Fibroblast of lung (primary cell): ENCODE measurements at places on chromosomes 16 and 17. TPM values are rescaled to one million over a fixed set of nuclear protein-coding genes. Genes with fewer than 3 reads are reported as not detected.

GRCh38 chr16:49776085-49776595 lies 79.8 kb downstream of the ZNF423 start:
- no peaks in the 10 kb centered on the region for H3K4me1 ChIP-seq
- H3K27ac ChIP-seq, result no peak overlapping the region
- no peak for DNase-seq
- H3K4me3 ChIP-seq, result no peak overlapping the region
- no peaks in the 10 kb centered on the region for H3K36me3 ChIP-seq
- H3K27me3 ChIP-seq, result no peaks in the 10 kb centered on the region

GRCh38 chr17:75237100-75238014 lies 24.0 kb downstream of the GGA3 start:
- peaks cover 47% of the 10 kb centered on the region for H3K36me3 ChIP-seq
- H3K27ac ChIP-seq, result no peak overlapping the region
- no peaks in the 10 kb centered on the region for H3K27me3 ChIP-seq
- H3K4me1 ChIP-seq, result peaks cover 3% of the 10 kb centered on the region
- DNase-seq, result no peak
- H3K4me3 ChIP-seq, result no peak overlapping the region

DNA sequence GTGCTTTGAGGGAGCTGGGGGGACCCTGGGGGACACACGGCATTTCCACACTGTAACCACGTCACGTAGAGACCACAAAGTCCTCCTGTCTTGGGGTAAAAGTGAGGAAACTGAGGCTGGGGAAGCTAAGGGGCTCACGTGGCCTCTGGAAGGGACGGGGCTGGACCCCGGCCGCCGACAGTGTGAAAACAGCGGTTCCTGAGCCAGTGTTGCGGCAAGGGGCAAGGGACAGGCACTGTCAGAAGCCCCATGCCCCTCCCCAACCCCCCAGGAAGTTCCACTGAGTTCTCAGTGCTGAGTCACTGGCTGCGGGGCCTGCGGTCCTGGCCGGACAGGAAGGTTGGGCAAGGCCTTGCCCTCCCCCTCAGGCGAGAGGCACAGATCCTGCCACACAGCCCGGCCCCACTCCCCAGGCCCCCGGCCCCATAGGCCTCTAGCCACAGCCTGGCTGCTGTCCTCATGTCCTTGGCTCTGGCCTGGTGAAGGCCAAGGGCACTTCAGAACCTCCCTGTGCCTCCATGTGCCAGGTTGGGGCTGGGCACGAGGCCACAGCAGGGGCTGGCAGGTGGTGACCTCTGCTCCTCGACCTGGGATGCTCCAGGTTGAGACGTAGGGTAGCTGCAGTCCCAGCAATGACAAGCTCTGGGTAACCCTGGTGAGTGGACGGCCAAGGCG lies 5.0 kb upstream of the CCDC57 start:
- H3K27me3 ChIP-seq, result no peaks in the 10 kb centered on the region
- peak; percentile 86 for DNase-seq
- peaks cover 25% of the 10 kb centered on the region for H3K4me1 ChIP-seq
- H3K4me3 ChIP-seq, result no peak overlapping the region

IKZF3 gene
- polyA plus RNA-seq, result 0.03 TPM in 1 of 2 replicates, not detected in the other

DNA sequence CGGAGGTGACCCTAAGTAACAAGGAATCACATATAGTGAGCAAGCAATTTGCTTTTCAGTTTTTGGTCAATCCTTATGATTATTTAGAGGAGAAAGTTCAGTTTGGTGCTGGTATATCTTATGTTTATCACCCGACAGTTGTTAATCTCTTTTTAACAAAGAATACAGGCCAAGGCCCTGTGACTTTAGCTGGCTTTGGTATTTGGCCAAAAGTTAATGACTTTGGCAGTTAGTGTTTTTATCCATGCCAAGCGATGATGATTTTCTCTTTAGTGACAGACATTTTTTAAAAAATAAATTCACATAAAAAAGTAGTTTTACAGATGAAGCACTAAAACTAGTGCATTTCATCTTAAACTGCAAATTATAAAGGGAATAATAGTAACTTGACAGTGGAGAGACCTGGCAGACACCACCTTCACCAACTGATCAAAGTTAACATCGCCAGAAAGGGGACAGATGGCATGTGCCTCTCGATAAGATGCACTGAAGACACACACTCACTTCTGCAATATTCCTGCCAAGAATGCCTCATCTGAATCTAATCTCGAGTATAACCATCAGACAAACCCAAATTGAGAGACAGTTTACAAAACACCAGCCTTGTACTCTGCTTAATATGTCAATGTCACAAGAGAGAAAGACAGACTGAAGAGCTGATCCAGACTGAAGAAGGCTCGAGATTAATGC lies 6.9 kb downstream of the DEXI start:
- H3K27ac ChIP-seq, result no peak overlapping the region
- no peak for DNase-seq
- H3K4me1 ChIP-seq, result no peaks in the 10 kb centered on the region
- peaks cover 3% of the 10 kb centered on the region for H3K36me3 ChIP-seq
- no peaks in the 10 kb centered on the region for H3K27me3 ChIP-seq

DCTPP1 gene
- polyA plus RNA-seq, result 23.6 and 38.1 TPM in 2 replicates

RHBDL1 gene
- 0.76 and 1.4 TPM in 2 replicates for polyA plus RNA-seq

GRCh38 chr17:83008526-83008925 lies 70.9 kb upstream of the METRNL start:
- H3K36me3 ChIP-seq, result no peaks in the 10 kb centered on the region
- H3K27ac ChIP-seq, result no peak overlapping the region
- H3K4me1 ChIP-seq, result peaks cover 12% of the 10 kb centered on the region
- DNase-seq, result no peak
- no peaks in the 10 kb centered on the region for H3K27me3 ChIP-seq
- no peak overlapping the region for H3K4me3 ChIP-seq

DNA sequence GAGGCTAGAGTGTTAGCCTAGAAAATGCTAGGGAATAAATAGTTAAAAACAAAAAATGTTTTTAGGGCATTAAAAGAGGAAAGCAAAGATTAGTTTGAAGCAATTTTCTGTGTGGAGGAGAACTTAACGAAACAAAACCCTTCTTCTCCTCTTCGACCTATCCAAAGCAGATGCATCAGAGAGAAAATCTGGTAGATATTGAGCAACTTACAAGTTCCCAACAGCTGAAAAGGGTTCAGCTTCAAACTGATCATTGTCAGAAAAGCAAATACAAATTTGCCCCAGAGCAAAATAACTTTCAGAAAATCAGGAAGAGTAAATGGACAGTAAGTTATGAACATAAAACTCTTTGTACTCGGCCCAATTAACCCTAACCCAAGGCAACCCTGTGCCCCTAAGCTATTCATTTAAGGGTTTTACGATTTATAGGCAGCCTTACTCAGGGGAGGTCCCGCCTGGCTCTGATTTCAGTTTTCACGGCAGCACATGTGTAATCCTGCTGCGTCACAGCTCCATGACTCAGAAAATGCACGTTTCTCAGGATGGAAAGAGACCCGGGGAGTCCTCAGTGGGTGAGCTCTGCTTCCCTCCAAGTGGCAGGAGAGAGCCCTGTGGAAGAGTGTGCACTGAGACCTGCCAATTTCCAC lies 405.7 kb upstream of the SALL1 start:
- DNase-seq, result peak; percentile 85
- no peaks in the 10 kb centered on the region for H3K4me1 ChIP-seq
- no peaks in the 10 kb centered on the region for H3K27me3 ChIP-seq
- H3K36me3 ChIP-seq, result no peaks in the 10 kb centered on the region
- H3K4me3 ChIP-seq, result no peak overlapping the region

DNA sequence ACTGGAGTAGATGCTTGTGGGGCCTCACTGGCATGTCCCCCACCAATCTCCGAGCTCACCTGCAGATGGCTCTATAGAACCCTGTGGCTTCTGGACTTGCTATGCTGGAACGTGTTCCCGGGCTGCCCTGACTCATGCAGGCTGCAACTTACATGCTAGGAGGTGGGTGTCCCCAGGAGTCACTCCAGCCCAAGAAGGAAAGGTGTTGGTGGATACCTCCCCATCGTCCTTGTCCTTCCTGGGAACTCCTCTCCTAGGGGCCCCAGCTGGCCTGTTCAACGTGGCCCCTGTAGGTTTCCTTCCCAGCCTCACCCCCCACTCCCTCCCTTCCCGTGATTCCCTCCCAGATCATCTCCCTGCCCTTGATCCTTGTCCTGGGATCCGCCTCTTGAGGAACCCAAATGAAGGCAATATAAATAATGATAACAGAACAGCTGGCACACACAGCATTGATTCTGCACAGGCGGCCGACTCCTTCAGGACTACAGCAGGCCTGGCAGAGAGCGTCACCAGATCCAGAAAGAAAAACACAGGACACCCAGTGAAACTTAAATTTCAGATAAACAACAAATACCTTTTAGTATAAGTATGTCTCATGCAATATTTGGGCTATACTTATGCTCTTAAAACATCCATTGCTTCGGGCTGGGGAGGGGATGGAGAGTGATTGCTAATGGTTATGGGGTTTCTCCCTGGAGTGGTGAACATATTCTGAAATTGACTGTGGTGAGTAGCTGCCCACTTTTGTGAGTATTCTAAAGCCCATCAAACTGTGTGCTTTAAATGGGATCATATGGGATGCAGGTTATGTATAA lies 221.1 kb upstream of the GSE1 start:
- no peaks in the 10 kb centered on the region for H3K27me3 ChIP-seq
- no peak overlapping the region for H3K27ac ChIP-seq
- H3K4me3 ChIP-seq, result no peak overlapping the region
- no peaks in the 10 kb centered on the region for H3K36me3 ChIP-seq
- no peak for DNase-seq

MARVELD3 gene
- not detected in 2 replicates for polyA plus RNA-seq

DNA sequence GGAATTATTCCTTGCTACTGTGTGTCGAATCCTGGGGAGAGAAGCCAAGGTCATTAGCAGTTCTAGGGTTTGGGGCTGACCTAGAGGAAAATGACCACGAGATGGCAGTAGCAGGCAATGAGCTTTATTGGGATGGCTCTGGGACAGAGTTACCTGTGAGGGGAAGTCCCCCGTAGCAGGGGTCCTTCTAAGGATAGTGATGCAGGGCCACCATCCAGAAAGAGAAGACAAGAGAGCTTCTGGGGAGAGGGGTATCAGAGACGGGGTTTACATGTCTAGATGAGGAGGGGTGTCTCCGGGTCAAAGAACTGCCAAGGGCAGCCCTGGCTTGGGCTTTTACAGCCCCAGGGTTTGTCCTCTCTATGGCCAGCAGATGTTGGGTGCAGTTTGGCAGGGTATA lies 6.4 kb upstream of the GGT6 start:
- no peak overlapping the region for H3K27ac ChIP-seq
- no peaks in the 10 kb centered on the region for H3K36me3 ChIP-seq
- H3K4me3 ChIP-seq, result no peak overlapping the region
- no peaks in the 10 kb centered on the region for H3K27me3 ChIP-seq

DNA sequence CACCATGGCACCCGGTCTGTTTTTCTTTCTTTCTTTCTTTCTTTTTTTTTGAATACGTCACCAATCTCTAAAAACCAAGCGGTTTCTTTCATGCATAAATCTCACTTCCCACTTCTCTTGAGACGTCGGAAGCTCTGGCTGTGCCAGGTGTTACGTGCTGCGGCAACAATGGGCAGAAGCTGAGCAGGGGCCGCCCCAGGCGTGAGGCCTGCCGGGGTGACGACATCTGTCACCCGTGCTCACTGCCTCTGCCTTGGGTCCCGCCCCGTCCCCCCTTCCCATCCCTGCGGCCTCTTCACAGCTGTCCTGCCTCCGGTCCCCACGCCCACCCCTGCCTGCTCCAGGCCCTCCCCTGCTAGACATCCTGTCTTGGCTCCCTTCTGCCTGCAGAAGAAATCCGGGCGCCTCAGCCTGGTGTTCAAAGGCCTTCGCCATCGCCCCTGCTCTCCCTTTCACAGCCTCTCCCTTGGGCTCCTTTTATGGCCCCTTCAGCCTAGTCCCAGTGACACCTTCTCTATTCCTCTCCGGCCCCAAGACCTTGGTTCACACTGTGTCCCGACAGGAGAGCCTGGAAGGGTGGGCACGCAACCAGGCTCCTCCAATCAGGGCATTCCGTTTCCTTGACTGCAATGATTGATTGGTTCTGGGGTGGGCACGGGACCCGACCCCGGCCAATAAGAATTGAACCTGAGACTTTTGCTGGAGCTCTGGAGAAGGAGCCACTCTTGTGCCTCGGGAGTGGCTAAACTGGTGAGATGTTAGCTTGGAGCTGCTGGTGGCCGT lies 4.8 kb downstream of the P2RX1 start:
- no peaks in the 10 kb centered on the region for H3K36me3 ChIP-seq
- no peaks in the 10 kb centered on the region for H3K4me1 ChIP-seq
- no peak overlapping the region for H3K4me3 ChIP-seq
- no peak for DNase-seq
- H3K27me3 ChIP-seq, result no peaks in the 10 kb centered on the region
- no peak overlapping the region for H3K27ac ChIP-seq

DNA sequence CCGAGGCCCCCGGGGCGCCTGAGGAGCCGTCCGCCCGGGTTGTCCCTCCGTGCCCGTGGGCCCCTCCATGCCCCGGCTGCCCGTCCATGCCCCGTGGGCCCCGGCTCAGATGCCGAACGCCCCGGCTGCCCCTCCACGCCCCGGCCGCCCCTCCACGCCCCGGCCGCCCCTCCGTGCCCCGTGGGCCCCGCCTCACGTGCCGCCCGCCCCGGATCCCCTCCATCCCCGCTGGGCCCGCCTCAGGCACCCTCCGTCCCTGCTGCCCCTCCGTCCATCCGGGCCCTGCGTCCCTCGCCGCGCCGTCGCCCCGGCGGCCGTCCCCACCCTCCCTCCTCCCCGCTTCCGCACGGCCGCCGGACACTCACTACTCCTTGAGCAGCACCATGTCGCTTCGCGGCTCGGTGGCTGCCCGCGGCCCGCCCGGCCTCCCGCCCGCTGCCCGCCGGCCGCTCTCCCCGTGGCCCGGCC lies 382 bp downstream of the PITPNA start:
- no peak for DNase-seq
- no peaks in the 10 kb centered on the region for H3K4me1 ChIP-seq
- no peaks in the 10 kb centered on the region for H3K27me3 ChIP-seq
- peak overlapping the region; percentile 76 for H3K4me3 ChIP-seq

DNA sequence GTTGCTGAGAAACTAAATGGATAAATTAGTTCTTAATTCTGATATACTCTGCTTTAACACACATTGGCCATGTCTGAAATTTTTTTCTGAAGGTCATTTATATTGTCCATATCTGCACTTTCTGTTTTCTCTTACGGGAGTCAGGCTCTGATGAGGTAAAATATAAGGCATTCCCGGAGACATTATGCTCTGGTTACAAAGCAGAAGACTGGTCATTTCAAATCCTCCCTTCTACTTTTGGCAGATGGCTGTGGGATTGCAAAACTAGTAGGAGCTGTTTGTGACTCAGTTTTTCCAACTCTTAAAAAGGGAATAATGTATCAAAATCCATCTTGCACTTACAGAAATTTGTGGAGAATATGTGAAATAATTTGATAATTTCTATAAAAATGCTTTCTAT lies 92.2 kb upstream of the CPHXL start:
- no peak for DNase-seq
- H3K27me3 ChIP-seq, result no peaks in the 10 kb centered on the region
- H3K27ac ChIP-seq, result no peak overlapping the region
- H3K4me1 ChIP-seq, result no peaks in the 10 kb centered on the region

DNA sequence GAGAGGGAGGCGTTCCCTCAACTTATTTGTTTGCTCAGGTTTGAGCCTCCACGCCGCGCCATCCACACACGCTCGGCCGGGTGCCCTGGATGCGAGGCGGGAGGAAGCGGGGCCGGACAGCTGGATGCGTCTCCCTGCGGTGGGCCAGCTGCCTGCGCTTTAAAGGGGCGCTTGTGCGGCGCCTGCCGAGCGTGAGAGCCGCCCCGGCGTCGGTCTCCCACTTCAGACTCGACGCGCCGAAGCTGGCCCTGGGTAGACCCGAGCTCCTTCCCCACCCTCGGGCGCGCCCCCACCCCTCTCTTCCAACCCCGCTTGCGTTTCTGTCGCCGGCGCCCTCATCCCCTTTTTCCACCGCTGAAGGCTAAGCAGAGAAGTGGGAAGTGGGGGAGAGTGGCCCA lies 527 bp upstream of the CHAD start:
- H3K4me1 ChIP-seq, result no peaks in the 10 kb centered on the region
- H3K4me3 ChIP-seq, result no peak overlapping the region
- H3K27me3 ChIP-seq, result peaks cover 20% of the 10 kb centered on the region
- H3K27ac ChIP-seq, result no peak overlapping the region
- H3K36me3 ChIP-seq, result no peaks in the 10 kb centered on the region
